Suprapubic skin (tissue), 4 donors: ENCODE measurements at places on chromosomes 4 and X. TPM values are rescaled to one million over a fixed set of nuclear protein-coding genes. Genes with fewer than 3 reads are reported as not detected.

DNA sequence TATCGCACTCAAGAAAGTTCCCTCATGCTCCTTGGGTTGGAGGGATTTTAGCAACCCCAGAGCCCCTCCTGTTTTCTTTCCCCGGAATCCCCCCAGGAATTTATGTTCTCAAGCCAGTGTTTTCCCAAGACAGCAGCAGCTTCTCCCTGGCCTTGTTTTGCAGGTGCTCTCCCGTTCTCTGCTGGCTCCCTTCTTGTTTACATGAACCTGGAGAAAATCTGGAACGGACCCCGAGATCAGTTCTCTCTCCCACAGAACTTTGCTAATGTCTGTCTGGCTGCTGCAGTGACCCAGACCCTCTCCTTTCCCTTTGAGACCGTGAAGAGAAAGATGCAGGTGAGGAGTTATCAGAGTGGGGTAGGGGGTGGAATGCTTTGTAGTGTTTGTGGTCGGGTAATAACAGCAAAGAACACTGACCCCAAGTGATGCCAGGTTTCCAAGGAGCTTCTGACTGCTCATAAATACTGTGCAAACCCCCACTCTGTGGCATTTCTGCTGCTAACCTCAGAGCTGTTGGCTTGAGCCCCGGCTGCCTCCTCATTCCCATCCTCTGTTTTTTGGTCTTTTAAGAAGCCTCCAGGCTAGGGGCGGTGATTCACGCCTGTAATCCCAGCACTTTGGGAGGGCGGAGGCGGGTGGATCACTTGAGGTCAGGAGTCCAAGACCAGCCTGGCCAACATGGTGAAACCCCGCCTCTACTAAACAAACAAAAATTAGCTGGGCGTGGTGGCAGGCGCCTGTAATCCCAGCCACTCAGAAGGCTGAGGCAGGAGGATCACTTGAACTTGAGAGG, 11.1 kb downstream of the SLC25A43 start:
- H3K4me1 ChIP-seq: peaks cover 3% of the 10 kb centered on the region
- DNase-seq: peak; percentile 72
- H3K27me3 ChIP-seq: no peaks in the 10 kb centered on the region

DNA sequence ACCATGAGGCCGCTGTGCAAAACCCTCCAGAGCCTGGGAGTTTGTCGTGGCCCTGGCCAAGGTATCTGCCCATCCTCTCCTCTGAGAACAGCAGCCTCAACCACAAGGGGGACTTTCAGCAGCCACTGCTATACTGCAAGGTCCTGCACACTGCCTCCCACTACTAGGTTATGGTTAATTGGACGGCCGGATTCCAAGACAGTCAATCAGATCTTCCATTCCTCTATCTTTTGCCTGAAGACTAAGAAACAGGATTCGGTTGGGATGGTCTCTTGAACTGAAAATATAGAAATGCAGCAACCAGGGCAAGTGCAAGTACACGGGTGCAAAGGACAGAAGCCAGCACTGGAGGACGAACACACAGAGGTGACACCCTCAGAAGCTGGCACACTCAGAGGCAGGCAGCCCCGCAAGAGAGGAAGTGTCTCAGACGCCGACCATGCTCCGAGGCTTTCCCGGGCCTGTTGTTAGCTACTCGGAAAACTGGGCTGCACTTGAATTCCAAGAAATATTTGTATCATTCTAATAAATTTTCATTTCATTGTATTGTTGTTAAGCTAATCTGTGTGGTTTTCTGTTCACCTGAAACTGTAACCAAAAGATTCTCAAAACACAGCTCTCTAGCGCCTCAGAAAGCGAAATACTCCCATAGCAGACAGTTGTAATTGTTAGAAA, 63.3 kb downstream of the AFAP1 start:
- no peaks in the 10 kb centered on the region for H3K27me3 ChIP-seq
- H3K27ac ChIP-seq: no peak overlapping the region
- peaks cover 27% of the 10 kb centered on the region for H3K4me1 ChIP-seq
- DNase-seq: no peak
- H3K36me3 ChIP-seq: no peaks in the 10 kb centered on the region
- H3K4me3 ChIP-seq: no peak overlapping the region

- H3K27ac ChIP-seq: no peak overlapping the region
- peaks cover 7% of the 10 kb centered on the region for H3K4me1 ChIP-seq
- H3K27me3 ChIP-seq: no peaks in the 10 kb centered on the region
- peaks cover 4% of the 10 kb centered on the region for H3K36me3 ChIP-seq
These were observed 69.3 kb downstream of the MTMR1 start for GRCh38 chrX:150762258-150763165.

HPF1 gene
- 12.2 TPM for total RNA-seq

KLF8 gene
- total RNA-seq: 55.8 TPM

GRCh38 chr4:76787898-76788297, 110.0 kb downstream of the SOWAHB start:
- no peak overlapping the region for H3K4me3 ChIP-seq
- no peaks in the 10 kb centered on the region for H3K27me3 ChIP-seq
- H3K36me3 ChIP-seq: no peaks in the 10 kb centered on the region
- H3K27ac ChIP-seq: no peak overlapping the region
- no peak for DNase-seq

- peaks cover 9% of the 10 kb centered on the region for H3K4me1 ChIP-seq
- no peaks in the 10 kb centered on the region for H3K27me3 ChIP-seq
- peak; percentile 78 for DNase-seq
- H3K27ac ChIP-seq: peak overlapping the region; percentile 8
- no peak overlapping the region for H3K4me3 ChIP-seq
These were observed 41.3 kb upstream of the ATP6AP2 start for GRCh38 chrX:40539214-40540142.
